ENCODE measurements at places on chromosomes 6 and 20. TPM values are rescaled to one million over a fixed set of nuclear protein-coding genes. Genes with fewer than 3 reads are reported as not detected.

DNA sequence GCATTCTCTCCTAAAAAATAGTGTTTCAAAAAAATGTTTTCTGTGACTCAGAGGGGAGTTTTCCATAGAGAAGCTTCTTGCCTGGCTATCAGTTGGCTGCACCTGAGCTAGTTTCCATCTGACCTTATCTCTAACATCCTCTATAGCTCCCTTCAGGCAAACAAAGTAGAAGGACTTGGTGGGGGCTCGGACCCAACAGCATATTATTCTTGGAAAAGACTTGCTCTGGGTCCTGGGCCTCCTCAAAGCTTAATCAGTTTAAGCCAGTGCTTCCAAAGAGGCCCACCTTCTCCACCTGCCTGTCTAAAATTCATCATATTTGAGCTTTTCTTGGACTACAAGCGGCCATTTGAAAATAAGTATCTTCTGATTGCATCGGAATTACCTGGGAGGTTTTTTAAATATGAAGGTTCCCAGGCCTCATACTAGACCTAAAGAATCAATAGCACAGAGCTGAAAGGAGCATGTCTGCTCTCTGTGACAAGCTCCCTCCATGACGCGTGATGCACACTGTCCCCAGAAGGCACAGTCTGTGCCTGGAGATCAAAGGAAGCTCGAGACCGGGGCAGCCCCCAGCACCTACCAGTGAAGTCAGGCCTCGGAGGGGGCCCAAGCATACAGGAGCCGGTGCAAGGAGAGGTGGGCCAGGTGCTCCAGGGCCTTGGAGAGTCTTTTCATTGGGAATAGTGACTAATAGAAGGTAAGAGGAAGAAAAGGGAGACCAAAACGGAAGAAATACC is 80.6 kb upstream of the HIVEP1 start:
- no peak for DNase-seq

The SLC2A10 gene
- 2.4 TPM for total RNA-seq

GRCh38 chr20:39503902-39504709 is 542.0 kb downstream of the DHX35 start:
- no peak for DNase-seq

DNA sequence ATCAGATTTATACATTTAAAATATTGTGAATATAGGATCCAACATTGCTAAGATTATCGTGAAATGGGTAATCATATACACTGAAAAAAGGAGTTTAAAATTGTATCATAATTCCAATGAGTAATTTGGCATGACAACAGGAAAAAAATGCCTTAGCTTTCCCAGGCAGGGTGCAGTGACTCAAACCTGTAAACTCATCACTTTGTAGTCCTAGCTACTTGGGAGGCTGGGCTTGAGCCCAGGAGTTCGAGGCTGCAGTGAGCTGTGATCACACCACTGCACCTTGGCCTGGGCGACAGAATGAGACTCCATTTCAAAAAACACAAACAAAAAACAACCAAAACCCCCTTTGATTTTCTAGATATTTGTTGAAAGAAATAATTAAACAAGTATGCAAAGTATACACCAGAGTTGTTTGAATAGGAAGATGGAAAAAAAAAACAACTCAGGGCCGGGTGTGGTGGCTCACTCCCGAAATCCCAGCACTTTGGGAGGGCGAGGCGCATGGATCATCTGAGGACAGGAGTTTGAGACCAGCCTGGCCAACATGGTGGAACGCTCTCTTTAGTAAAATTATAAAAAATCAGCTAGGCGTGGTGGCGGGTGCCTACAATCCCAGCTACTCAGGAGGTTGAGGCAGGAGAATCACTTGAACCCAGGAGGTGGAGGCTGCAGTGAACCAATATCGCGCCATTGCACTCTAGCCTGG is 98.7 kb downstream of the TRERF1 start:
- DNase-seq, result no peak

GRCh38 chr6:168823397-168824212 is 382.6 kb downstream of the SMOC2 start:
- DNase-seq, result peak; percentile 2

DNA sequence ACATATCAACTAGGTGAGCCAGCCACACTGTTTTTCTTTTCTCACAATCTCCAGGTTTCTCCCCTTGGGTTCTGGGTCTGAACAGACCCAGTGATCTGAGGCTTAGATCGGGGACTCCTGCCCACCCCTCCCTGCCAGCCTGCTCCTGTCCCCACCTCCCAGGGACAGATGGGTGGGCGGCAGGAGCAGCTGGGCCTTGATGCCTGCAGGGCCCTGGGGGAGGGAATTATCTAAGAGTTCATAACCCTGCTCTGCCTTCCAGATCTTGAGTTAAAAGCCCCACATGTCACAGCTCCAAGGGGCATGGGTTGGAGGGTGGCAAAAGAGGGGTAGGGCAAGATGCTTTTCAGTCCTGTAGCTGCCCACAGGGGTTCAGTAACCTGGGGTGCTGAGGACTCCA is 5.2 kb upstream of the XKR7 start:
- DNase-seq, result no peak

The BEND6 gene
- 6.4 TPM for total RNA-seq

- no peak for DNase-seq
These were observed 56.1 kb downstream of the ADAT2 start for GRCh38 chr6:143394389-143394788.

The RNF39 gene
- total RNA-seq, result not detected

DNA sequence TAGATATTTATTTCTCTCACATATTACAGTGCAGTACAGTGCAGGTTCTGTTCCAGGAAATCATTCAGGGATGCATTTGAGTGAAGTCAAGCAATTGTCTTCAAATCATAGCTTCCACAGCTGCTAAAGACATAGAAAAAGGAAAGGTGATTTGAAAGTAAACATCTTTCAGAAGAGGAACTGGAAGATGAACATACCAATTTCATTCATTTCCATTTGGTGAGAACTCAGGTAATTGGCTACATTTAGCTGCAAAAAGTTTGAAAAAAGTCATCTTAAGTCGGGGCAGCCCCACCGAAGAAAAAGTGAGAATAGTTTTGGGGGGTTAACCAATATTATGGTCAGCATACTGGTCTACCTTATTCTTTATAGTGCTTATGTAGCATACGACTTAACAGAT is 61.4 kb upstream of the IL20RA start:
- no peak for DNase-seq

- no peak for DNase-seq
These were observed 8.8 kb downstream of the EDN1 start for GRCh38 chr6:12298995-12299394.

DNA sequence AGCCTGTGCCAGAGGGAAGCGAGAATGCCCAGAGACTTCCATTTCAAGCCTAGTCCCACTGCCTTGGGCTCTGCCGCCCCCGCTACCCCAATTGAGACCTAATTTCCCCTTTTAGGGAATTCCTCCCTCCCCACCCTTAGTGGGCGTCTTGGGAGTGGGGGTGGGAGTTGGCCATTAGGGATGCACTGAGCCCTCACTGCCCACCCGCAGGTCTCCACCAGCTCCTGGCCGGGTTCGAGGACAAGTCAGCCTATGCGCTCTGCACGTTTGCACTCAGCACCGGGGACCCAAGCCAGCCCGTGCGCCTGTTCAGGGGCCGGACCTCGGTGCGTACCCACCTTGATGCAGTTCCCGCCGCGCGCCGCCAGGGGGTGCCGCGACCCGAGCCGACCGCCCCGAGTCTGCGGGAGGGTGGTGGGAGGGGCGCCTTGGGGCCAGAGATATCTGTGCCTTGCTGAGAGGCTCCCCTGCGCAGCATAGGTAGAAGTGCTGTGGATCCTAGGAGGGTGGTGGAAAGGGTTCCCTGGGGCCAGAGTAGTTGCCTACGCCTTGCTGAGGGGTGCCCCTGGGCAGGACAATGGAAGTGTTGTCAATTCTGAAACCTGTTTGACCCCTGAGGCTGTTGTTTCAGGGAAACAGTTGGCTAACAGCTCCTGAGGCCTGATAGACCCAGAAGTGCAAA is 9.2 kb downstream of the ITPA start:
- DNase-seq, result peak; percentile 47

DNA sequence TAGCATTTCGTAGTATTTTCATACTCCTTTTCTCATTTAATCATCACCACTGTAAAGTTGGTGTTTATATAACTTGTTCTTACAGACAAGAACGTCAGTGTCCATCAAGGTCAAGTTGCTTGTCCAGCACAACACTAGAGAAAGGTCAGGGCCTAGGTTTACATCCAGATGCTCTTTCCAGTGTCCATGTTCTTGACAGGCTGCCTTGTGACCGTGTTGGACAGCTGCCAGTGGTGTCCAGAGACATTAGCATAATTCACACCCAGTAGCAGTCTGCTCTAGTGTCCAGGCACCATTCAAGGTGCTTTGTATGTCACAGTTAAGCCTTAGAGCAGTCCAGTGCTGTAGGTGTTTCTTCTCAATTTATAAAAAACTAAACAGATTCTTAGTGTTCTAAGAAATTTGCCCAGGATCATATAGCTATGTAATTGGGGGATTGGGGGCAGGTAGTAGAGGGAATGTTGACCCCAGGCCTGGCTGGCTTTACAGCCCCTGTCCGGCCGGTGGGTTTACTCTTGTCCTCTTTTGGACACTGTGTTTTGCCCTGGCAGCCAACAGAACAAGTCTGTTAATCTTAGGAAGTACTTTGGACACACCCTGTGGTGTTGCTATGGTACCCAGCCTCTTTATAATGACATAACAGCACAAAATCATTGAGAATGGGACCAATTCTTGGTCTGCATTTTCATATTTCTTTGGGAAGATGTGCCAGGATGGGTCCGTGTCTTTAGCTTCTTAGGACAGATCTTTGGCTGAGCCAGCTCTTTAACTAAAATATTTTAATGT is 8.0 kb downstream of the STK35 start:
- DNase-seq, result peak; percentile 33

- DNase-seq, result no peak
These were observed 23.5 kb upstream of the NUP153 start for GRCh38 chr6:17730078-17730704.

The HLA-DQB1 gene
- not detected for total RNA-seq

The SRSF3 gene
- total RNA-seq, result 342 TPM

The RPRD1B gene
- total RNA-seq, result 7.2 TPM

DNA sequence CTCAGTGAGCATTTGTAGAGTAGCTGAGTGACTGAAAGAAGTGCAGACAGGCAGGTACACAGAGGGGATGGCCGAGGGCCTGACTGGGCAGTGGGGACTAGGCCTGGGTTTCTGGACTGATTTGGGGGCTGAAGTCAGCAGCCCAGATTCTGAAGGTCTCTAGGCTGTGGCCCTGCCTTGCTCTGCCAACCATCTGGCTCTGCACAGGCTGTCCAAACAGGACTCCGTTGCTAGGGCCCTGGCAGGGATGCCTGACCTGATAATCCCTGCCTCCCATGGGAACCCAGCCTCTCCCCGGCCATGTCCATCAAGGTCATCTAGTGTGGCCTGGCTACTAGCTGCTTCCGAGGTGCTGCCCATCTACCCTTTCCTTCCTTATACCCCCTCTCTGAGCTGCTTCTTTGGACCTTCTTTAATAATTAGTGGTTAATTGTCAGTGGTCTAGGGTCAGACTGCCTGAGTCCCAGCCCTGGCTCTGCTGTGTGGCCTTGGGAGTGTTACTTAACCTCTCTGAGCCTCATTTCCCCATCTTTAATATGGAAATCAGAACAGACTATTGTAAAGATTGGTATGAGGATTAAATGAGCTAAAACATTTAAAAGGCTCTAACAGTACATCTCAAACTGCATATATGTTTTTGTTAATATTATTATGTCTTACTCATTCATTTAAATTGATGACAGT is 137.9 kb downstream of the VEGFA start:
- DNase-seq, result no peak

- peak; percentile 20 for DNase-seq
These were observed 520.9 kb upstream of the CITED2 start for GRCh38 chr6:139895205-139895793.

- no peak for DNase-seq
These were observed 632.0 kb downstream of the HTR1B start for GRCh38 chr6:76831299-76831698.

GRCh38 chr6:27441001-27441400 is 31.9 kb downstream of the ZNF184 start:
- no peak for DNase-seq

The DSE gene
- 30.2 TPM for total RNA-seq

The DEFB124 gene
- not detected for total RNA-seq

DNA sequence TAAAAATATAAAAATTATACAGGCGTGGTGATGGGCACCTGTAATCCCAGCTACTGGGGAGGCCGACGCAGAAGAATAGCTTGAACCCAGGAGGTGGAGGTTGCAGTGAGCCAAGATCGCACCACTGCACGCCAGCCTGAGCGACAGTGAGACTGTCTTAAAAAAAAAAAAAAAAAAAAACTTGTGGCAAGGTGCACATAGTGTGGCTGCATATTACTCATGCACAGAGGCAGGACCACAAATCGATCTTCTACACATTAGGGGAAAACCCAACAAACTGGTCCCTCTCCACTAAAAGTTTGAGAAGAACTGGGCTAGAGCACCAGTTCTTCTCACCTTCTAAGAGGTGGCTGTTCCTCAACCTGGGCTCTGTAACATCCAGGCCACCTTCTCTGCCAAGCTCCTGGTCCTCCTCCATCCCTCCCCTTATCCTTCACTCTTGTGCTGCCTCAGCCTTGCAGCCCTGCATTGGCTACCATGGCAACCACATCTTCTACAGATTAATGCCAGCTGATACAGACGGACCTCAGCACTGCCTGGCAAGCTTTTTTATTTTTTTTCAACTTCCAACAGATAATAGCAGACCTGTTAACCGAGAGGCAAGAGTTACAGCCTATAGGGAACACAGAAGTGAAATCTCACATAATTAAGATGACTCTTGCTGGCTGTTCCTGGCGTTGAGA is 88.0 kb downstream of the ATP9A start:
- DNase-seq, result peak; percentile 69

GRCh38 chr6:160285541-160286105 is 27.0 kb upstream of the SLC22A2 start:
- DNase-seq, result no peak

GRCh38 chr20:62661647-62662046 is 19.3 kb downstream of the SLCO4A1 start:
- no peak for DNase-seq

The RALGAPA2 gene
- 5.2 TPM for total RNA-seq

The CCDC170 gene
- not detected for total RNA-seq

DNA sequence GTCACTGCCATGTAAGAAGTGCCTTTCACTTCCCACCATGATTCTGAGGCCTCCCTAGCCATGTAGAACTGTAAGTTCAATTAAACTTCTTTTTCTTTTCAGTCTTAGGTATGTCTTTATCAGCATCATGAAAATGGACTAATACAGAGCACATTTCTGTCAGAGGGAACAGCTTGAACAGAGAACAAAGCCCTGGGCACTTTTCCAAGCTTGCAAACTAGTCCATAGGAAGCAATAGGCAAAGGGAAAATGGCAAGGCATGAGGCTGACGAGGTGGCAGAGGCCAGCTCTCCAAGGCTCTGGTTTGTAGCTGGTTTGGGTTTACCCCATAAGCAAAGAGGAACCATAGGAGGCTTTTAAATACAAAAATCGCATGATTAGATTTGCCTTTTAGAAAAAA is 185.1 kb upstream of the HDDC2 start:
- peak; percentile 66 for DNase-seq

DNA sequence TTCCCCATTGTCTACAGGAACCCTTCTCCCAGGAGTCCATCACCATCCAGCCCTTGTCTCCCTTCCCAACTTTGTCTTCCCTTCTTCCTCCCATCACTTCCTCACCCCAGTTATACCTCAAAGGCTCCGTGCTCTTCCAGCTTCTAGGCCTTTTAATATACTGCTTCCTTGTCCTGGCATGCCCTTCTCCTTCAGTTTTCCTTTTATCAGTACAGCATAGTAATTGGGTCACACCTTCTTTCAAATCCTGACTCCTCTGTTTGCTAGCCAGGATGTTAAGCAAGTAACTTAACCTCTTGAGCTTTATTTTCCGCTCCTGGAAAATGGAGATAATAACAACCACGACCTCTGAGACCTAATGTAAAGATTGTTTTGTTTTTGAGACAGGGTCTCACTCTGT is 54.9 kb upstream of the PNRC1 start:
- no peak for DNase-seq

The RAMACL gene
- 8.0 TPM for total RNA-seq
